ENCODE measurements at places on chromosomes 3 and 15.

- H3K36me3 ChIP-seq, result no peaks in the 10 kb centered on the region
- no peaks in the 10 kb centered on the region for H3K27me3 ChIP-seq
- no peak overlapping the region for H3K4me3 ChIP-seq
- H3K4me1 ChIP-seq, result no peaks in the 10 kb centered on the region
- H3K27ac ChIP-seq, result no peak overlapping the region
These were observed 612.7 kb downstream of the TBL1XR1 start for GRCh38 chr3:176584413-176585176.

DNA sequence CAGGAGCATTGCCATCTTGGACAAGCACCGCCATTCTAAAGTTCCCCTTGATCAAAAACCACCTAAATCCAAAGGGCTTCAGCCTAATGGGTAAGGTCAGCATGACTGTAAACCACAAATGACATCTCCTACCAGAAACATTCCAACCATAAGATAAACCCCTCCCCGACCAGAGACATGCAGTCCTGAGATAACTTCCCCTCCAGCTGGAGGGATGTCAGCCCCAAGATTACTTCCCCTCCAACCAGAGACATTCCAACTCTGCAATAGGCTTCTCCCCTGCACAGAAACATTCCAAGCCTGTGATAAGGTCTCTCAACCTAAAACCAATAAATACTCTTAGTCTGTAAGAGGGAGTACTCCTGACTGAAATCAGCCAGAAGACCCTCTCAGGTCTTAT lies 62.7 kb upstream of the DNAJC19 start:
- H3K4me1 ChIP-seq, result no peaks in the 10 kb centered on the region
- no peak for DNase-seq
- no peak overlapping the region for H3K27ac ChIP-seq
- no peaks in the 10 kb centered on the region for H3K27me3 ChIP-seq
- H3K4me3 ChIP-seq, result no peak overlapping the region
- no peaks in the 10 kb centered on the region for H3K36me3 ChIP-seq

GRCh38 chr3:182436547-182436946 lies 356.8 kb upstream of the ATP11B start:
- no peaks in the 10 kb centered on the region for H3K4me1 ChIP-seq
- H3K27ac ChIP-seq, result no peak overlapping the region
- H3K27me3 ChIP-seq, result no peaks in the 10 kb centered on the region
- H3K4me3 ChIP-seq, result no peak overlapping the region
- no peaks in the 10 kb centered on the region for H3K36me3 ChIP-seq
- no peak for DNase-seq

DNA sequence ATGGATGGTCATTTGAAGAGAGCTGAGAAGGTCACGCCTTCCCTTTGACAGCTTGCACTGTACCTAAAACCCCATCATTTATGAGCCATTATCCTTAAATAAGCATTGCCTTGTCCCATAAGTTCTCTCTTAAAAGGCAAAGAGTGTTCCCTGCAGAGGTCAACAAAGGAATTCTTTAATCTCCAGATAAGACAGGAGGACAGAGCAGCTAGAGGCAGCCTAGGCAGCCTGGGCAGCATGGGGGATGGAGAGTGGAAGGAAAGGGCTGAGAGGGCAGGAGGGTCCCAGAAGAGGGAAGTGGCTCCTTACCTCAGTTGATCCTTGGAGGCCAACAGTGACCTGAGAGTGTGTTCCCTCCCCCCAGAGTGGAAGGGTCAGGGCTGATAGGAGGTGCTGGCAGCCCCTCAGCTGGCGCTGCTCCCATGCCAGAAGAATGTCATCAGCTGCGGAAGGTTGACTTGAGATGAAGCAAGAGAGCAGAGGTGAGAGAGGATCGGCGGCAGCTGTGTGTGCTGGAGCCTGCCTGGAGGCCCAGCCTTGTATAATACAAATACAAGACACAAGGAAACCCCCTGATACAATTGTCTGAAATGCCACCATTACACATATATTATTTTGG lies 12.8 kb downstream of the KBTBD13 start:
- H3K27ac ChIP-seq, result no peak overlapping the region
- H3K36me3 ChIP-seq, result no peaks in the 10 kb centered on the region
- no peak overlapping the region for H3K4me3 ChIP-seq
- H3K27me3 ChIP-seq, result no peaks in the 10 kb centered on the region

- H3K27ac ChIP-seq, result no peak overlapping the region
- H3K4me1 ChIP-seq, result peaks cover 4% of the 10 kb centered on the region
- no peaks in the 10 kb centered on the region for H3K36me3 ChIP-seq
- no peak for DNase-seq
These were observed 25.7 kb downstream of the PCOLCE2 start for GRCh38 chr3:142863010-142863817.

DNA sequence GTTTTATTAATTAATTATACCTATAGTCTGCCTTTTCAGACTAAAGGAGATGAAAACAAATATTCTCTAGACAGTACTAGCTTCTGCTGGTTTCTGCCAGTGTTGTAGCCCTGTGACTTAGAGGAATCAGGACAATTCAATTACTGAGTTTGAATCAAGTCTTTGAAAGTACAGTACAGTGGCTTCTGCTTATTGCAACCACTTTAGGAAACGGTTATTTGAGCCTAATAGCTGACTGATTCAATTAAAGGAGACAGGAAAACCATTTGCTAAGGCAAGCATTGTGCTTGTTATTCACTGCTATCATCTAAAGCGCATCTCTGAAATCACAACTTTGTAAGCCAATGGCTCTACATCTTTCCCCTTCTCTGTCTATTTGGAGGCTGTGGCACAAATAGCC lies 90.1 kb upstream of the ARL6 start:
- no peak overlapping the region for H3K27ac ChIP-seq
- no peaks in the 10 kb centered on the region for H3K4me1 ChIP-seq
- H3K27me3 ChIP-seq, result no peaks in the 10 kb centered on the region
- H3K36me3 ChIP-seq, result no peaks in the 10 kb centered on the region

DNA sequence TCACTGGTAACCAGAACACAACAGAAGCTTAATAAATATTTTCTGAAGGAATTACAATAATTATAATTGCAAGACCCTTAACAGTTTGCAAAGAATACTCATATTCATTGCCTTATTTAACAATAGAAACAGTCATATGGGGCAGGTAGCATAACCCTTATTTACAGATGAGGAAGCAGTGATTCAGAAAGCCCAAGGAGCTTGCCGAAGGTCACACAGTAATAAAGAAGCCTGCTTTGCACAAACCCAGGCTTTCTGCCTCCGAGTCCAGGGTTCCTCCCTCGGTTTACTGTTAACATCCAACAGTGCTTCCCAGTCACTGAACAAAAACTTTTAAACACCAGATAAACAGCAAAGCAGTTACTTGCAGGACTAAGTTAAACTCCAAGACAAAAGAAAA lies 35.3 kb downstream of the SRGAP3 start:
- H3K4me3 ChIP-seq, result no peak overlapping the region
- 0 out of 2 replicates have a peak, but pooled peaks cover under 1% of the 10 kb centered on the region for H3K27me3 ChIP-seq
- no peak for DNase-seq
- no peaks in the 10 kb centered on the region for H3K4me1 ChIP-seq
- no peak overlapping the region for H3K27ac ChIP-seq
- no peaks in the 10 kb centered on the region for H3K36me3 ChIP-seq

- DNase-seq, result no peak
- no peak overlapping the region for H3K4me3 ChIP-seq
- no peaks in the 10 kb centered on the region for H3K36me3 ChIP-seq
These were observed 158.0 kb downstream of the CDIN1 start for GRCh38 chr15:36737430-36737891.

DNA sequence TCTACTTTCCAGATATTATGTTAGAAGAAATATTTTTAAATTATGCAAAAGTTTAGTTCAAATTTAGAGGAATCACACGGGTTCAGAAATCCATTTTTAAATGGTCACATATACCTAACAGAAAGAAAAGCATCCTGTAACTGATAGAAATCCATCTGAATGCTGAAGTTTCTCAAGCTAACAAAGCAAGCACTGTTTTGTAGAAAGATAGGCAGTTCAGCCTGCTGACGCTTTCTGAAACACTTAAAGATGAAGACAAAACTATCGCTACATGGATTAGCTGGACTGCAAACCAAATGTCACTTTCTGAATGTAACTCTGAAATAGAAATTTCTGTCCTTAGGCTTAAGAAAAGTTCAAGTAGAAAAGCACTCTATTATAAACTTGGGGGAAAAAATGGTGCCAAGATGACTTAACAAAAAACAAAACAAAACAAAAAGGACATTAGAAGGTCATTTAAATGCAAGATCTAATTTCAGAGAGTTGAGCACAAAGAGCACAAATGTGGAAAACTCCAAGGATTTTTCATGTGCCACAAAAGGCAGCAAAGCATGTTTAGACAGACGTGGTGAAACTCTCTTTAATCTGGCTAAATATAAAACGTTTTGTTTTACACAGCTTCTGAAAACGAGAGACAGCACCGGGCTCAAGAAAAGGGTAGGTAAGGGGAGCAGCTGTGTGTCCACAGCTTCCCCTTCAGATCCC lies 1.2 kb downstream of the PLOD2 start:
- peak overlapping the region; percentile 77 for H3K4me3 ChIP-seq
- peaks cover 61% of the 10 kb centered on the region for H3K4me1 ChIP-seq
- no peak for DNase-seq
- no peaks in the 10 kb centered on the region for H3K27me3 ChIP-seq
- peak overlapping the region; percentile 99 for H3K27ac ChIP-seq

GRCh38 chr3:196044513-196044912 lies 37.4 kb downstream of the TFRC start:
- no peak overlapping the region for H3K27ac ChIP-seq
- H3K4me3 ChIP-seq, result no peak overlapping the region
- no peak for DNase-seq
- H3K36me3 ChIP-seq, result peaks cover 3% of the 10 kb centered on the region
- no peaks in the 10 kb centered on the region for H3K27me3 ChIP-seq

GRCh38 chr15:72464251-72464650 lies 9.9 kb upstream of the ARIH1 start:
- H3K36me3 ChIP-seq, result no peaks in the 10 kb centered on the region
- H3K27ac ChIP-seq, result no peak overlapping the region
- no peak overlapping the region for H3K4me3 ChIP-seq
- no peaks in the 10 kb centered on the region for H3K4me1 ChIP-seq
- no peak for DNase-seq
- no peaks in the 10 kb centered on the region for H3K27me3 ChIP-seq

GRCh38 chr3:126023390-126023789 lies 54.4 kb downstream of the ROPN1B start:
- H3K4me1 ChIP-seq, result no peaks in the 10 kb centered on the region
- no peaks in the 10 kb centered on the region for H3K36me3 ChIP-seq
- H3K27me3 ChIP-seq, result no peaks in the 10 kb centered on the region
- no peak overlapping the region for H3K27ac ChIP-seq

GRCh38 chr3:46632792-46633191 lies 20.5 kb downstream of the FAM240A start:
- DNase-seq, result no peak
- no peaks in the 10 kb centered on the region for H3K27me3 ChIP-seq
- H3K36me3 ChIP-seq, result no peaks in the 10 kb centered on the region
- no peak overlapping the region for H3K27ac ChIP-seq

- no peaks in the 10 kb centered on the region for H3K27me3 ChIP-seq
- peak overlapping the region; percentile 90 for H3K4me3 ChIP-seq
- peaks cover 4% of the 10 kb centered on the region for H3K36me3 ChIP-seq
These were observed 817 bp downstream of the CLK3 start for GRCh38 chr15:74616366-74616939.

- no peak for DNase-seq
- no peak overlapping the region for H3K27ac ChIP-seq
- H3K36me3 ChIP-seq, result peaks cover 11% of the 10 kb centered on the region
- no peaks in the 10 kb centered on the region for H3K27me3 ChIP-seq
- H3K4me3 ChIP-seq, result no peak overlapping the region
- no peaks in the 10 kb centered on the region for H3K4me1 ChIP-seq
These were observed 64.3 kb downstream of the RLBP1 start for GRCh38 chr15:89157061-89157460.

- no peak for DNase-seq
- H3K4me3 ChIP-seq, result no peak overlapping the region
- no peaks in the 10 kb centered on the region for H3K4me1 ChIP-seq
- no peaks in the 10 kb centered on the region for H3K27me3 ChIP-seq
- H3K27ac ChIP-seq, result no peak overlapping the region
These were observed 16.8 kb downstream of the PLA2G4B start for GRCh38 chr15:41855261-41855961.

DNA sequence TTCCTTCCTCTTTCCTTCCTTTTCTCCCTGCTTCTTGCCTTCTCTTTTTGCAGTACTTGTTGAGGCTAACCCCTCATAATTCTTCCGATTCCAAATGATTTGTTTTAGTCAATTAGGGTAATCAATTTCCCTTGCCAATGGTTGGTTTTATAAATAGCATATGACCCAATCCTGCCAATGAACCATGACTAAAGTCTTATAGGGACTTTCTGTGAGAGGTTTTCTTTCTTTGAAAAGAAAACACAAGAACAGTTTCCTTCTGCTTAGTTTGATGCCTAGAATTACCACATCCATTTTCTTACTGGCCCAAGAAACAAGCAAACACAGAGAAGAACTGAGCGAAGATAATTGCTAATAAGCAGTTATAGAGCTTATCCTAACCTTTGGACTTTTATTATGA lies 292.5 kb upstream of the SATB1 start:
- no peak for DNase-seq
- no peaks in the 10 kb centered on the region for H3K4me1 ChIP-seq
- no peak overlapping the region for H3K4me3 ChIP-seq
- no peaks in the 10 kb centered on the region for H3K27me3 ChIP-seq
- no peak overlapping the region for H3K27ac ChIP-seq

- no peaks in the 10 kb centered on the region for H3K4me1 ChIP-seq
- no peak overlapping the region for H3K4me3 ChIP-seq
- 0 out of 2 replicates have a peak, but pooled peaks cover 2% of the 10 kb centered on the region for H3K36me3 ChIP-seq
- H3K27me3 ChIP-seq, result no peaks in the 10 kb centered on the region
- DNase-seq, result no peak
These were observed 19.9 kb downstream of the TAMM41 start for GRCh38 chr3:11826628-11827265.

DNA sequence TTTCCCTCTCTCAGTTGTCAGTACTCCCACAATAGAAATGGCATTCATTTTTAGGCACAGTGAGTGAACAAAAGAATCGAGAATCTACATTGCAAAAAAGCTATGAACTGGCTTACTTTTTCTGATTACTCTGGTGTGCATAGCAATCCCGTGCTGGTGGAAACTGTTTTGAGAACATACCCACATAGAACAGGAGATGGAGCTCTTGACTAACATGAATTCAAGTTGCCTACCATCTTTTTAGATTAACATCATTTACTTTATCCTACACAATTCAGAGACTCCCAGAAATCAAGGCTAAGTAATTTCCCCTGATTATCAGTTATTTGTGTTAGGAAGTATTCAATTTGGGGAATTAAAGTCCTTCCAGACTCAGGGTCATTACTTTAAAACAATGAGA lies 326.6 kb downstream of the ARPP21 start:
- no peak for DNase-seq
- no peak overlapping the region for H3K27ac ChIP-seq
- H3K36me3 ChIP-seq, result no peaks in the 10 kb centered on the region
- no peaks in the 10 kb centered on the region for H3K27me3 ChIP-seq
- H3K4me3 ChIP-seq, result no peak overlapping the region
- no peaks in the 10 kb centered on the region for H3K4me1 ChIP-seq

DNA sequence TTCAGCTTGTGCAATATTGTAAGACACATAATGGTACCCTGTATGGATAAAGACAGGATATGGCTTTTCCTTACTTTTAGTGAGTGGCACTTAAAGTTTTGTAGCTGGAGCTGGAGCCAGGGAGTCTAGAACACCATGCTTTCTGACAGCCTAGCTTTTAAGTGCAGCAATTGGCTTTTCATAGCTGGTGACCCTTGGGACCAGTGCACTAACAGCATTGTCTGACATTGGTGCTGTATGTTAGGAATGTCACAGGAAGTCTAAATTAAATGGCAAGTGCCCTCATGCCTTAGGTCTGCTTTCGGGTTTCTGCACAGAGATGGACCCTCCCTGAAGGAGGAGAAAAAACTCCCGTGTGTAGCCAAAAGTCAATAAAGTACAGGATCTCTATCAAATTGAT lies 628.2 kb downstream of the NR2F2 start:
- DNase-seq, result no peak
- H3K36me3 ChIP-seq, result no peaks in the 10 kb centered on the region
- no peaks in the 10 kb centered on the region for H3K4me1 ChIP-seq
- H3K4me3 ChIP-seq, result no peak overlapping the region

Data from Panc1 (cell line).